ENCODE measurements at places on chromosomes 4 and X.

DNA sequence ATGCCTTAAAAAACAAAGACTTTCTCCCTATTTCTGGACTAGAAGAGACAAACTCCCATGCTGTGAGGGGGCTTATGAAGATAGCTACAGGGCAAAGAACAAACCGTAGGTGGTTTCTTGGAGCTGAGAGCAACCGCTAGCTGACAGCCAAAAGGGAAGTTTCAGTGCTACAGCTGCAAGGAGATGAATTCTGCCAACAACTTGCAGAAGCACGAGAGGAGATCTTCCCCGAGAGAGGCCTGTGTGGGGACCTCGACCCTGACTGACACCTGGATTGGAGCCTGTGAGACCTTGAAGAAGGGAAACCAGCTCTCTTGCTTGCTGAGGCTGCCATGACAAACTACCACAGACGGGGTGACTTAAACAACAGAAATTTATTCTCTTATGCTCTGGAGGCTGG is 183.8 kb upstream of the VCX3A start:
- no peak for DNase-seq

DNA sequence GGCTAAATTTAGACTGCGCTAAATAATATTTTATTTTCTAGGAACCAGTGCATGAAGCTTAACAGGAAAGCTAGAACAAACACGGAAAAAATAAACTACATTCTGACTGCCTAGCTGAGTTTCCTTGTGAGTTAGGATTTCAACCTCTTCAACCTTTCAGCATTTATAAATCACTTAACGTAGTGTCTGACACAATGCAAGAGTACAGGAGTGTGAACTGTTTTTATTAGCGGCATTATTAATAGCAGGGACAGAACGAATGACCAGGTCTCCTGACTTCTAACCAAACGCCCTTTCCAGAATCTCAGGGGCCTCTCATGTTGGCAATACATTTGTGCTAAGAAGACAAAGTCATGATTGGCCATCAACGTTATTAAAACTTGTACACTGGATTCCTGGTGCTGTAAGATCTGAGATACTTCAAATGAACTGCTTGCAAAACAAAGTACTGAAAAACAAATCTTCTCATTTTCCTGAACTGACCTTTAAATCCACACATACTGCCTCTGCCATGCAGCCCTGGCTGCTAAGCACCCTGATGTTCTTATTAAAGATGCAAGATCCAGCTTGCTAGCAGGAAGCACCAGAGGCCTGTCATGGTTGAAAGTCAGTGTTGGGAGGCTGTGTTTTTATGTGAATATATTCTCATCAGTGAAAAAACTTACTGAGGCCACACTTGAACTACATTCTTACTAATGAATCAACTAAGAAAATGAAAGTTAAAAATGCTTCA is 380.4 kb upstream of the CPEB2 start:
- DNase-seq = no peak

DNA sequence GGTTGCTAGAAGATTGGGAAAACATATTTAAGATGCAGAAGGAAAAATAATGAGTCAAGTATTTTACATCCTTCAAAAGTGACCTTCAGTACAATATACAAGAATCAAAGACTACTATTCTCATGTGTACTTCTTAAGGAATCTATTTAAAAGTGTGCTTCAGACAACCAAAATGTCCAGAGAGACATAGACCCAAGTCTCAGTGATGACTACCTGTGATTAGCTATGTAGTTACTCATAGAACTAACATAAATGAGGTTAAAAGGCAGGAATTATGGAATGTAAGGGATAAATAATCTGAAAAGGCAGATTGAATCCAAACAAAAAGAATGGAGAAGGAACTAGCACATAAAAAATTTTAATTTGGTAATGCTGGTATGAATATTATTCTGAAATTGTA is 634.7 kb upstream of the FAM241A start:
- DNase-seq = no peak

DNA sequence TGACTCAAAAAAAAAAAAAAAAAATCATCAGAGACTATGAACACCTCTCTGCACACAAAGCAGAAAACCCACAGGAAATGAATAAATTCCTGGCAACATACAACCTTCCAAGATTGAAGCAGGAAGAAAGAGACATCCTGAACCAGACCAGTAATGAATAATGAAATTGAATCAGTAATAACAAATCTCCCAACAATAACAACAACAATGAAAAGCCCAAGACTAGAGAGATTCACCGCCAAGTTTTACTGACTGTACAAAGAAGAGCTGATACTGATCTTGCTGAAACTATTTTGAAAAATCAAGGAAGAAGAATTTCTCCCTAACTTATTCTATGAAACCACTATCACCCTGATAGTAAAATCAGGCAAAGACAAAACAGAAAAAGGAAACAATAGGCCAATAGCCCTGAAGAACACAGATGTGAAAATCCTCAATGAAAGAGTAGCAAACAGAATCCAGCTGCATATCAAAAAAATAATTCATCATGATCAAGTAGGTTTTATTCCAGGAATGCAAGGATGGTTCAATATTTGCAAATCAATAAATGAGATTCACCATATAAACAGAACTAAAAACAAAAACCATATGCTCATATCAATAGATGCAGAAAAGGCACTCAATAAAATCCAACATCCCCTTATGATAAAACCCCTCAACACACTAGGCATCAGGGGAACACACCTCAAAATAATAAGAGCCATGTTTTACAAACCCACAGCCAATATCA is 31.0 kb upstream of the PLK4 start:
- no peak for DNase-seq

- DNase-seq = no peak
These were observed 93.1 kb upstream of the TEX13D start for GRCh38 chrX:124239324-124239723.

DNA sequence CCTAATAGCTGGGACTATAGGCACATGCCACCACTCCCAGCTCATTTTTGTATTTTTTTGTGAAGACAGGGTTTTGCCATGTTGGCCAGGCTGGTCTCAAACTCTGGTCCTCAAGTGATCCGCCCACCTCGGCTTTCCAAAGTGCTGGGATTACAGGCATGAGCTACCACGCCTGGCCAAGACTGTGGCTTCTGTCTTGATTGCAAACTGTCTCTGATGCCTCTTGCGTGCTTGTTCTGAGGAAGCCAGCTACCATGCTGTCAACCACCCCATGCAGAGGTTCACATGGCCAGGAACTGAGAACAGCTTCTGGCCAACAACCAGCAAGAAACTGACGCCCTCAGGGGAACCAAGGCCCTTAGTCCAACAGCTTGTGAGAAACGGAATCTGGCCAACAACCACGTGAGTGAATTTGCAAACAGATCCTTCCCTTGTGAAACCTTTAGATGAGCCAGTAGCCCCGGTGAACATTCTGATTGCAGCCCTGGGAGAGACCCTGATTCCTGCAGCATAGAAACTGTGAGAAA is 71.2 kb downstream of the SUPT20HL2 start:
- peak; percentile 42 for DNase-seq

- DNase-seq = no peak
These were observed 88.9 kb upstream of the RPL34 start for GRCh38 chr4:108531461-108531860.

DNA sequence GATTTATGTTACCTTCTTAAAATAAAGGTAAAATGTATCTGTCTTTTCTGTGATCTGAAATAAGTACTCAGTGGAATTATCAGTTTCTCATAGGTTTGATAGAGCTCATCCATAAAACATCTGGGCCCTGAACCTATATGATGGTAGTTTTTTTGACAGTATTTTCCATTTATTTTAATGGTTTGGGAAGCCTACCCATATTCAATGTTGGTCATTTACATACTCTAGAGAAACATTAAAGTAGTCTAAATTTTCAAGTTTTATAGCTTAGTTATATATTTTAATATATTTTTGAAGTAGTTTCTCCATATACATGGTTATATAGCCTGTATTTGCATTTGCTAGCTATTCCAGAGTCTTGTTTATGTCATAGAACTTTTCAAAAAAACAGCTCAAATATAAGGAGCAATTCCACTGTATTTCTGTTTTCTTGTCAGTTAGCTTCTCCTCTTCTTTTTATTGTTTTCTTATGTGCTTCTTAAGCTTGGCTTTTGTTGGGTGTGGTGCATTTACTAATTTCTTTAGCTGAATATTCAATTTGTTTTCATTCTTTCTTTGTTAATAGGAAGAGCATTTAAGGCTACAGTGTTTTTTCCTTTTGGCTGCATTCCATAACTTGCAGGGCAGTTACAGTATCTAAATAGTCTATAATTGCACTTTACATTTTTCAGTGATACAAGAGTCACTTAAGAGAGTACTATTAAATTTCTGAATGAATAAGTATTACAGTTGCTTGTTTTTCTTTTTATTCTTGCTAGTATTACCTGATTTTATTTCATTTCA is 181.4 kb downstream of the DKK2 start:
- DNase-seq = no peak

DNA sequence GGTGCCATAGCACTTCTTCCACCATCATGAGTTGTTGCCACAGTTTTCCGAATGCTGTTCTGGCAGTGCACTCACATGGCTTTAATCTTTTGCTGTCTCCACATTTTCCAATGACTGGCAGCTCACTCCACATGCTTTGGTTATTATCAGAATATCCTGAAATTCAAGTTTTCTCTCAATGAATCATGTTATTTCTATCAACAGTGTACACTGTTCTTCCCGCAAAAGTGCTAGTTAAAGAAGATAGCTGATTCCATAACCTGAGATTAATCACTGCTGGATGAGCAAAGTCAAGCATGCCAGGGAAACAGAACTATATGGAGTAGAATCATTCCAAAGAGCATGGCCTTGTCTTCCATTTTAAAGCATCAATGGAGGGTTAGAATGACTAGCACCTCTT is 14.6 kb upstream of the IL13RA2 start:
- DNase-seq = no peak

DNA sequence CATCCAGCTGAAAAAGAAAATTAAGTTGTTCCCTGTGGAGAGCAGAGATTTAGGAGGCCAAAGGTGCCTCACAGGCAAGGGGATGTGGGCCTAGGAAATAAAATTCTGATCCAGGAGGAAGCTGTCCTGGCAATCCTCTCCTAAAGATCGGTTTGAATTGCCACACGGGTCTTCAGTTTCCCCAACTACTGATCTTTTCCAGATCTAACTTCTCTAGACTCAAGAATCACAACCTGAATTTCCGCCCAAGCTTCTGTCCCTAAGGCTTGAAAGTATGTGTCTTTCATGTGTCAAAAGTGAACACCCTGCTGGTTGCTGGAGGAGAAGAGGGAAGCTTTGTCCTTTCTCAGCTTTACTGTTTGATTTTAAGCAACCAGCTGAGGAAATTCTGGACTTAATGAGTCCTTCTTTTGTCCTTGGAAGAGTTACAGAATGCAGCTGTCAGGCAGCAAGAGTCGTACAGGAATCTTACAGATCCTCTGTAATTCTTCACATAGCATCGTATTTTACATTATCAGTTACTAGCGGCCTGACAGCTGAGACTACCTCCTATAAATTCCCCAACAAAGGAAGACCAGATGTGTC is 93.8 kb downstream of the INPP4B start:
- DNase-seq = no peak

DNA sequence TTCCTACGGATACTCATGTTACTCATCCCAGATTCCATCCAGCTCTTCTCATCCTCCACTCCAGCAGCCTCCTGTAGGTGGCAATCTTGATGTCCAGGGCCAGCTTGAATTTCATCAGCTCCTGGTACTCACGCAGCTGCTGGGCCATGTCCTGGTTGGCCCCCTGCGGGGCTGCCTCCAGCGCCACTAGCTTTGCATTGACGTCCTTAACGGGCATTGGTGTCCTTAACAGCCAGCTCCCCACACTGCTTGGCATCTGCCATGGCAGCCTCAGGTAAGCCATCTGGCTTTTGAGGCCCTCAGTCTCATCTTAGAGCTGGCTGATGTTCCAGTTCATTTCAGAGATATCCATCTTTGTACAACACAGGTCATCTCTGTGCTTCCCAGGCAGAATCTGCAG is 223.7 kb downstream of the FGF13 start:
- DNase-seq = no peak

DNA sequence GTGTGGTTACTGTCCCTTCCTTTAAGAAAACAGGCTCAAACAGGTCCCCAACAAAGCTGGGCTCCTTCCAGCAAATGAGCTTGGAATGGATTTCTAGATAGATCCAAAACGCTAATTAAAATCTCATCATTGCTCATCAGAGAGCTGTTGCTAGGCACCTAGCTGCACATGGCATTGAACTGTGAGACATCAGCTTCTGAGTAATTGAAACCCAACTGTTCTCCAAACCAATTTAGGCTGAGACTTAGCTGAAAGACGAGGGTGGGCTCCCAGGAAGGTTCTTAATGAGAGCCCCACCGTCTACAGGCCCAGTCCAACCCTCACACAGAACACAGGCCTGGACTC is 59.1 kb downstream of the FAM184B start:
- DNase-seq = no peak

DNA sequence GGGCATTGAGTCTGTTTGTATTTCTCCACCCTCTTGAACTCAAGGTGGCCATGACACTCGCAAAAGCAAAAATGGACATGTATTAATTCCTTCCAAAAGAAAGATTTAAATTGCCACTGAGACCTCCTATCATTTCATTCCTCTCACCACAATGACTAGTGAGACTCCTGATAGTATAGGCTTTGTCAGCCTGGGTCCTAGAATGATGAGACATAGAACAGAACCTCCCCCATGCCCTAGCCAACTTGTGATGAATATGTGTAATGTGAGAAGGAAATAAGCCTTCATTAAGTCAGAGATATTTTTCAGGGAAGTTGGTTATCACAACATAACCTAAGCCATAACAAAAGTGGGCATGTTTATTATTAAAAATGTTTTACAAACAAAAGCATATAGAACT is 62.5 kb downstream of the ASB9 start:
- no peak for DNase-seq

GRCh38 chrX:112696481-112696880 is 16.7 kb upstream of the LHFPL1 start:
- DNase-seq = no peak

DNA sequence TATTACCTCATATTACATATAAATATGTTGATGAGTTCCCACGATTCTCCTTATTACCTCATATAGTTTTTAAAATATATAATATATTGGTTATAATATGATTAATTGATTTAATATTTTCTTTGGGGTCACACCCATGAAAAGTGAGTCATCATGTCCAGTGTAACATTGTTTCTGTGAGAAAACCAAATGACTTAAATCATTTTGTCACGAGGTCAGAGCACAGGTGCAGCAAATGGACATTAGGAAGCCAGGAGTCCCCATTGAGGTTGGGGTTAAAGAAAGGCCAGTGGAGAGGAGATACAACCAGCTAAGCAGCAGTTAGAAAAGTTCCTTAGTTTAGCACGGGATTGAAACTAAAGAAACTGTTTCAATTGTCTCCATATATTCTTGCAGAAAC is 133.9 kb upstream of the RAPGEF2 start:
- no peak for DNase-seq

- DNase-seq = no peak
These were observed 195.7 kb upstream of the TBL1X start for GRCh38 chrX:9269134-9269533.

DNA sequence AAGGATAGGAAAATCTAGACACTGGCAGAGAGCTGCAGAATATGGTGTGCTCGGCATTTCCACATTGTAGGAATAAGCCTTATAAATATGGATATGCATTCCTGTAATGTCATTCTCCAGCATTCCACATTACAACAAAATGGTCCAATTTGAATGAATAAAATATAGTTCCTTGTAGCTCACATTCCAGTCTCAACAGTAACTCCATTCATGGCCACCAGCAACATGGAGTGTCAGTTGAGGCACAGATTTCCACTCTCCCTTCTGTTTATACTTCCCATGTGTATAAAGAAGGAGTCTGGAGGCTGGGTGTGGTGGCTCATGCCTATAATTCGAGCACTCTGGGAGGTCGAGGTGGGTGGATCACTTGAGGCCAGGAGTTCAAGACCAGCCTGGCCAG is 84.5 kb downstream of the AASDH start:
- DNase-seq = no peak
